ENCODE measurements at places on chromosomes 2 and 18.

DNA sequence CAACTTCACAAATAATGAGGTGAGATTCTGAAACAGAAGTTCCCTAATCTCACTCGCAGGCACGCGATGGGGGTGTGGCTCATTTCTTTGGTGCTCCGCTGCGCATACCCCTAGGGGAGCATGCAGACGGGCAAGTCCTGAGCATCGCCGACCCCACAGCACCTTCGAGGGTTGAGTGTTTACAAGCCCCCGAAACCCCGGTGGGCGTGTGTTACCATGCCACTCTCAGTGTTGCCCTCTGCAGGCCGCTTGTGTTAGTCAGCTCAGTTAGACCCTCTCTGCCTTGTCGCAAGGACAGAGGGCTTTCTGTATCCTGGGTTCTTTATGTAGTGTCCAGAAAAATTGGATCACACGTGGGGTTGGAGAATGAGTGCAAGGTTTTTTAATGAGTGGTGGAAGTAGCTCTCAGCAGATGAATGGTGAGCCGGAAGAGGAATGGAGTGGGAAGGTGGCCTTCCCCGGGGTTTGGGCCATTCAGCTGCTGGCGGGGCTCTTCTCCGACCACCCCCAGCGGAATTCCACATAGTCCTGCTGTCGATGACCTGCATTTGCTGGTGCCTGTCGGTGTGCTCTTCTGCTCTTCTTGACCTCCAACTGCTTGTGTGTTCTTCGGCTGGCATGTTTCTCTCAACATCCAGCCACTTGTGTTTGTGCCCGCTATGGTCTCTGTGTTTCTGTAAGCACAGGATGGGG lies 191.3 kb downstream of the RPRM start:
- DNase-seq = no peak

DNA sequence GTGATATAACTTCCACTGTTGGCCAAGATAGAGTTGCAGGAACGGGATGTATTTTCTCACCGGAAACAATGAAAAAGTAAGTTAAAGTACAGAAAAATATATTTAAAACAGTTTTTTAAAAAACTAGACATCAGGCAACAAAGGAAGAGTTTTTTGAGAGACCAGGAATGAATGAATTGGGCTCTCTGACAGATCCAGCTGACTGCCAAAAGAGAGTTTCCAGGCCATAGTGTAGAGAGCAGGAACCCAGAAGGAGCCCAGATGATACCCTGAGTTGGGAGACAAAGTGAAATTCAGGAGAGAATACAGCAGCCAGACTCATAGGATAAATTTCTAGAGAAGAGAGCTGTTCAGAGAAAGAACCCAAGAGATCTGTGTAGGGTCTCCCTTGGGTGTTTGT lies 362.6 kb upstream of the SMIM21 start:
- DNase-seq = no peak

DNA sequence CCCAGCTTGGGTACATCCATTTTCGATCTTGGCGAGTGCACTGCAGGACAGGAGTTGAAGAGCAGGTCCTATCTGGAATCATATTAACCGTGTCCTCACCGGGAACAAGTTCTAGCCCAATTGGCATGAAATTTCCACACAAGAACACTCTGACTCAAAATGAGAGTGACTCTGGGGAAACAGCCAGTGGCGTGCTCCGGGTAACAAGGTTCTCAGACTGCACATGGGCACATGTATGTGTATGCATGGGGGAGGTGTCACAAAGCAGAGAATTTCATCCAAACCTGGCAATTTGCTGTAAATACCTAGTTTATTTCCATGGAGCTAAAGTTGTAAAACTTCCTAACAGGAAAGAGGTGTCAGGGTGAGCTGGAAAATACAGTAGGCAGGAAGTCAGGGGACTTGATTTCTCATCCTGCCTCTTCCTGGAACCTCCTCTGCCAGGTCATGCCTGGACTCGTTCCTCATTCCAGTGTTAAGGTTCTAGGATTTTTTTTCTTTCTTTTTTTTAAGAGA lies 1.7 kb downstream of the TUBB6 start:
- DNase-seq = no peak

GRCh38 chr18:75280427-75281280 lies 70.1 kb downstream of the TSHZ1 start:
- DNase-seq = no peak

DNA sequence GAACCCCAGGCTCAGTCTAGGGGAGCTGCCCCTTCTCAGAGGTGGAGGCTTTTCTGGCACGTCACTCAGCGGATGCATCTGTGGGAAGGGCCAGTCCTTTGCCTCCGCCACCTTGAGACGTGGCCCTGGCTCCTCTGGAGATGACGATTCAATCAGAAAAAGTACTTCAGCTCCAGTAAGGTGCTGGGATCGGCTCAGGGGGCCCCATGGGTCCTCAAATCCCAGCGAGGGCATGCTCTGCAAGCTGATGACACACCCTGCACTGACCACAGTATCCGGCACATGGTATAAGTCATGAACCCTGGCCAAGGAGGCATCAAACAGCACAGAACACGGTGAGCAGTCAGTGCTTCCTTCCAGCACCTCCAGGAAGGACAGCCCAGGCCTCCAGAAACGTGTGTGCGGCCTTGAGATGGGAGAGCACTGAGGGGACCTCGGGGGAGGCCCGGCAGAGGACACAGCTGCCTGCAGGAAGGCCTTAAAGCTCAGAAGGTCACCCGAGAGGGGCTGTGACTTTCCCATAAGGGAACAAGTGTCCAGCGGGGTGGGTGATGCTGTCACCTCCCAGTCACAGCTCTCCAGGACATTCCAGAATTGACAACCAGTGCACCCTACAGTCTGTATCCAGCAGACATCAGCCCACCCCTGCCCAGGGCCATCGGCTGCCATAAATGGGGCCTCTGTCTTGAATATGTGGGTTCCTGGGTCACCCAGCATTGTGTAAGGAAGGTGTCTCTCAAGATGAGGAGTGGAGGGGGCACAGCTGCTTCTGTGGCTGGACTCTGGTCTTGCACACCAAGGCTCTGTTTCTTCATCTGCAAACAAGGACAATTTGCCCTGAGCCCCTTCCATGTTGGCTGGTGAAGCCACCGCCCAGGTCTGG lies 205.8 kb downstream of the NDUFA10 start:
- DNase-seq = no peak

DNA sequence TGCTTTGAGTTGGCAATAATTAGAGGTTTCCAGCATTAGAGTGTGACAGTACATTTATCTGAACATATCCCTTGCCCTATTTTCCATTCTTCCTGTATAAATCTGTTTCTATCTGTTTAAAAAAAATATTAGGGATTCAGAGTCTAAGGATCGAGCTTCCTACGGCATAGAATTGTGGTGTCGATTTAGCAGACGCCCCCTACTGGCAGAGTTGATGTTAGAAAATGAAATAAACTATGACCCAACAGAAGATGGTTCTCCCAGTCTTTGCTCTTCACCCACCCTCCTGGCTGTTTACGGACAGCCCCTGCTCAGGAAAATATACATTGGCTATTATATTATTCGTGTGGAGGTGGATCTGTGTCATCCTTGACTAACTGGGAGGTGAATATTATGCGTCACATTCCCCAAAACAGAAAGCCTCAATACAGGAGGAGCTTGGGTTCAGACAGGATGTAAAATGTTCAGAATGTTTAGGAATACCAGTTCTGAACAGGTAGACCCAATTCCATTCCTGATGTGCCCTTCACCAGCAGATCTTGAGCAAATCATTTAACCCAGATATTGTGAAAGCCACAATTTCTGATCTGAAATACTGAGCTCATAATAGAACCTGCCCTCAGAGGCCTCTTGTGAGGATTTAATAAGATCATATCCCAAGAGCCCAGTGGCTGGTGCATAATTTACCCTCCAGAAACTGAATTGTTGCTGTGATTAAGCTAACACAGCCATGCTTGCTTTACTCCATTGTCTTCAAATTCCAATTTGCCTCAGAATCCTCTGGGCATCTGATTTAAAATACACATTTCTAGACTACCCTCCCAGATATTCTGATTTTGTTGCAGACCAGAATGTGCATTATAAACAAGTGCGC lies 10.8 kb upstream of the ERMN start:
- DNase-seq = peak; percentile 68

DNA sequence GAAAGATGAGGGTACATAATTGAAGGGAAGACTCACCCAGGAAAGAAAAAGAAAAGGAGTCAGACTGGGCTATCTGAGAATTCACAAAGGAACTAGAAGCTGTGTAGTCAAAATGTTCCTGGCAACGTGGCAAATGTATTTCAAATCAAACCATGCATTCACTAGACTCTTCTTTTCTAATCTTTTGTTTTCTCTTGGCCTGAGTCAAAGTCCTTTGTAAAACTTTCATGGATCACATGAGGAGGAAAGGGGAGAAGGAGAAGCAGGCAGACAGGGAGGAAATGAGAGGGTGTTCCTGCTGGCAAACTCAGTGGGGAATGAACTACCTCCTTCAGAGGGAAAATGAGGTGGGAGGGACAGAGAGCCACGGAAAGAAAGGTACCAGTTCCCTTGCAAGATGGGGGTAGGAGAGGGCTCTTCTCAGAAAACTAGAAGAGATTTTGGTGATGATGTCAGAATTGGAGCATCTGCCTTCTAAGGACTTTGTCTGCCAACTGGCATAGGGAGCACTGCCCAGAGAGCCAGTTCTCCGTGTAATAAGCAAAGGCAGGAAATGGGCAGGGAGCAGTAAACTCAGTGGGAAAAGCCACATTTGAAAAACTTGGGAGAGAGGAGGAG lies 51.4 kb downstream of the SLC8A1 start:
- no peak for DNase-seq

DNA sequence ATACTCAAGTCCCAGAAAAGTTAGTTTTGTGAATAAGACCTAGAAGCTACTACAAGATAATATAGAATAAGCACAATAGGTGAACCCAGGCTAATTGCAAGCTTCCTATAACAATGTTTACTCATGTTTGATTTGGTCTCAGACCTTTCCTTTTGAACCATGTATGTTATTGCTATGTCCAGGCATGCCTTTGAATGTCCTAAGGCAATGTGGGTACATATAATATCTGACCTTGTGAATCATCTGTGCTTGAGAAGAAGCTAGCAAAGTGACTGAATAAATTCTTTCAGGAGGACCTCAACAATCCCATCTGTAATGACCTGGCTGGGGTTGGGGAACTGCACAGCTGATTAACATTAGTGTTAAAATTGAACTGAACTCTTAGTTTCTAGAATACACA lies 1285.9 kb upstream of the CELF4 start:
- DNase-seq = no peak

DNA sequence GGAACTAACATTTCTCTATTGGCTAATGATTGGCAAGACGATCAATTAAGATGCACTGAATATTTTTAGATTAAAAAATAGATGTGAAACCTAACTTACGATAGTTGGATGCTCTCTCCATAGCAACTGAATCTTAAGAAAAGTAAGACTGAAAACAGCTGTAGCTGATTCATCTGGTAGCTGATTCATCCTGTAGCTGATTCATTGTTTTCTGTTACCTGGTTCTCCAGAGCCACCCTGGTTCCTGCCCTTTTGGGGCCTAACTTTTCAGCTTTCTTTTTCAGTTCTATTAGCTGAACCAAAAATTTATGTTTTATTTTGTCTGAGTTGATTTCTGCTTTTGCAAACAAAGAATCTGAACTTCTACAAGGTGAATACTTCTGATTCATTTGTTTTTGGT lies 22.7 kb upstream of the SPR start:
- DNase-seq = no peak

DNA sequence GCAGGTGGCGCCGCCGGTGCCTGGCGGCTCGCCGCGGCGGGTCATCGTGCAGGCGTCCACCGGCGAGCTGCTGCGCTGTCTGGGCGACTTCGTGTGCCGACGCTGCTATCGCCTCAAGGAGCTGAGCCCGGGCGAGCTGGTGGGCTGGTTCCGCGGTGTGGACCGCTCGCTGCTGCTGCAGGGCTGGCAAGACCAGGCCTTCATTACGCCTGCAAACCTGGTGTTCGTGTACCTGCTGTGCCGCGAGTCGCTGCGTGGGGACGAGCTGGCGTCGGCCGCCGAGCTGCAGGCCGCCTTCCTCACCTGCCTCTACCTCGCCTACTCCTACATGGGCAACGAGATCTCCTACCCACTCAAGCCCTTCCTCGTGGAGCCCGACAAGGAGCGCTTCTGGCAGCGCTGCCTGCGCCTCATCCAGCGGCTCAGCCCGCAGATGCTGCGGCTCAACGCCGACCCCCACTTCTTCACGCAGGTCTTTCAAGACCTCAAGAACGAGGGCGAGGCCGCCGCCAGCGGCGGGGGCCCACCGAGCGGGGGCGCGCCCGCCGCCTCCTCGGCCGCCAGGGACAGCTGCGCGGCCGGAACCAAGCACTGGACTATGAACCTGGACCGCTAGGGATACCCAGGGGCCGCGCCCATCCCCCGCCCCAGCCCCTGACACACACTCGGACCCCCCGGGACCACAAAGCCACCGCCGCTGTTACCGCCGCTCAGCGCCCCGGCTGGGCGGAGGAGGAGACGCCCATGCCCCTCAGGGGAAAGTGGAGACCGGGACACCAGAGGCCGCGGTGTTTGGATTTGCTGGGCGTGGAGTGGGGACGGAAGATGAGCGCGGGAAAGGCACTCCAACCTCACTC lies 1.1 kb downstream of the CDK5R2 start:
- DNase-seq = no peak

GRCh38 chr2:213847316-213847715 lies 563.1 kb downstream of the SPAG16 start:
- DNase-seq = no peak

GRCh38 chr18:47755102-47755456 lies 175.4 kb downstream of the SMAD2 start:
- DNase-seq = no peak

GRCh38 chr2:171173087-171173486 lies 12.4 kb upstream of the TLK1 start:
- DNase-seq = no peak

DNA sequence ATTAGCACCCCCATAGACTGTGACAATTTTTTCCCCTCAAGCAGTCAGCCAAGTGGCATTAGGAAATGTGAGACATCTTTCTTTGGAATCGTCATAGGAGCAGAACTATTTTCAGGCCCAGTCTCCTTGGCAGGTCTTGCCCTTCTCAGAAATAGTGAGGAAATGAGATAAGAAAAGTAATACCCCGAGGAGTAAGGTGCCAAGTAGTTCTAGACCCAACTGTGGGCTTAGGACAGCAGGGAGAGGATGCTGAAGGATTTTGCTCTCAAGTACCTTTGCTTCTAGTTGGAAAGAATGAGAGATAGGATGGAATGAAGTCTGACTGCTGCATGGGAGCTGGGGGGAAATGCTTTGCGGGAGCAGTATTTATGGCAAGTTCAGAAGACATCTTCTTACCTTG lies 31.8 kb downstream of the PRKCE start:
- DNase-seq = no peak

- no peak for DNase-seq
Measured at GRCh38 chr2:67733517-67733916, 329.3 kb downstream of the C1D start.
